ENCODE measurements at places on chromosomes 5 and 9. TPM values are rescaled to one million over a fixed set of nuclear protein-coding genes. Genes with fewer than 3 reads are reported as not detected.

Gene RAB3C
- total RNA-seq, result 10.1 TPM

Gene FKTN
- total RNA-seq, result 22.1 TPM

Gene PMPCA
- 72.1 TPM for total RNA-seq

Gene ENTREP1
- 3.0 TPM for total RNA-seq

Gene TSSK1B
- total RNA-seq, result 0.12 TPM

Gene CANX
- 598 TPM for total RNA-seq
